PC-3 (cell line): ENCODE measurements at places on chromosomes 2 and 18. TPM values are rescaled to one million over a fixed set of nuclear protein-coding genes. Genes with fewer than 3 reads are reported as not detected.

DNA sequence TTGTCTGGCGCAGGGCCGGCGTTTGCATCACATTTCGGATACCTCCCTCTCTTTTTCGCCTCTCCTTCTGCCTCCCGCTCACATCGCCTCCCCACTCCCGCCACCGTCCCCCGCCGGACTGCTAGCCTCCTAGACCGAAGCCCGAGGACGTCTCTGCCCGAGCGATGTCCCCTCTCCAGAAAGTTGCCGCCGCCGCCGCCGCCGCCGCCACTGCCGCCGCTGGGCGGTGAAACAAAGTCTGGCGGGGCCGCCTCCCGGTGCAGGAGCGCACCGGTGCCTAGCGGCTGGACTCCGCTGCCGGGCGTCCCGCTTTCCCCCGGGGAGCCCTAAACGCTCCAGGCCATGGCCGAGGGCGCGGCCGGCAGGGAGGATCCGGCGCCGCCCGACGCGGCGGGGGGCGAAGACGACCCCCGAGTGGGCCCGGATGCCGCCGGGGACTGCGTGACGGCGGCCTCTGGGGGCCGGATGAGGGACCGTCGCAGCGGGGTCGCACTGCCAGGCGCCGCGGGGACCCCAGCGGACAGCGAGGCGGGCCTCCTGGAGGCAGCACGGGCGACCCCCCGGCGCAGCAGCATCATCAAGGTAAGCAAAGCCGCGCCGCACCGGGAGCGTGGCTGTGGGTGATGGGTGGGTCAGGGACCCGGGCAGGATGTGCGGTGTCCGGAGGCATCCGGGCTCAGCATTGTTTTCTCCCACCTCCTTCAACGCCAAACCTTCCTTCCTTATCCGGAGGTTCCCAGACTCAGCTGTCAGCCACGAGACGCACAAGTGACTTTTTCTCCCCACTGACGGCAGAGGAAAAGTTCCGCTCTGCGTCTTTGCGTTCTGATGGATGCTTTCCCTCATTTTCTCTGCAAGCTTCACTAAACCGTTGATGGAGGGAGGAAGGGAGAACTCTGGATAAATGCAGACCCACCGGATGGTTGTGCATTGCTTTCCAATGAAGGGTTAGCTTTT lies 643 bp downstream of the PLCL1 start:
- H3K36me3 ChIP-seq = no peaks in the 10 kb centered on the region
- no peak for DNase-seq
- peaks cover 9% of the 10 kb centered on the region; the same call in 1 of the 2 replicates for H3K4me1 ChIP-seq
- peaks cover 71% of the 10 kb centered on the region for H3K27me3 ChIP-seq
- no peak overlapping the region for H3K27ac ChIP-seq
- peak overlapping the region; percentile 70 for H3K4me3 ChIP-seq

GRCh38 chr2:173866874-173867618 lies 98.1 kb downstream of the SP3 start:
- no peaks in the 10 kb centered on the region for H3K27me3 ChIP-seq
- H3K36me3 ChIP-seq = no peaks in the 10 kb centered on the region
- no peak for DNase-seq
- no peak overlapping the region for H3K4me3 ChIP-seq

DNA sequence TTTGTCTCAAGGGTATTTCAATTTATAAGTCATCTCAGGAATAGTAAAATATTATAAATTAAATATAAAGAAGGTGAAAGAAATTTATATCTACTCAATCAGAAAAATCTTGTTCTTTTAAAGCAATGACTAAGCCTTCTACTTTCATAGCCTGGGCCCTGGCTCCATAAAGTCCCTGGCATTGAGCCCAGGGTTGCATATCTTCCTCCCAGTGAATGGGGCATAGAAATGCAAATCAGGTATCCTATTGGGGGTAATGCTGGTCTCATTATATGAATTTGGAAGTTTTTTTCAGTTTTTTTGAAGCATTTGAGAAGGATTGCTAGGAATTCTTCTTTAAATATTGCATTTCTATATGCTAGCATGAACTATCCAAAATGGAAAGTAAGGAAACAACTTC lies 73.9 kb upstream of the MC2R start:
- H3K27me3 ChIP-seq = peaks cover 6% of the 10 kb centered on the region; the same call in 1 of the 2 replicates
- H3K27ac ChIP-seq = no peak overlapping the region
- no peaks in the 10 kb centered on the region for H3K36me3 ChIP-seq
- H3K4me1 ChIP-seq = no peaks in the 10 kb centered on the region
- no peak for DNase-seq

DNA sequence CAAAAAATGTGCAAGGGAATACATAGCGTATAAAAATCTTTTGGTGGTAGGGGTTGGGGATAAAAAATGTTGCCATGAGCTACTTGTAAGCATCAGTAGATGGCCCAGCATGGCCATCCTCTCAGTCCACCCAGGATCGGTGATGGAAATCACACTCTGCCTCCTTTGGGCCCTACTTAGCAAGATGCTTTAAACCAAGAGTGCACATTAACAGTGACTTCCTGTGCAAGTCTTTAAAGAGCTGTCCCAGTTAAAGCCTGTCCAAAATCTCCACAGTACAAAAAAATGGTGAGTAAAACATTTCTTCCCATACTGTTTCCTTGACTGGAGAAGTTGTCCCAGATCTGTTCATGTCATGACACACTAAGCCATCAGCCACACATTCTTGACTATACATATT lies 18.0 kb downstream of the ANKRD44 start:
- peaks cover 16% of the 10 kb centered on the region for H3K4me1 ChIP-seq
- DNase-seq = no peak
- no peak overlapping the region for H3K4me3 ChIP-seq
- H3K27me3 ChIP-seq = no peaks in the 10 kb centered on the region

DNA sequence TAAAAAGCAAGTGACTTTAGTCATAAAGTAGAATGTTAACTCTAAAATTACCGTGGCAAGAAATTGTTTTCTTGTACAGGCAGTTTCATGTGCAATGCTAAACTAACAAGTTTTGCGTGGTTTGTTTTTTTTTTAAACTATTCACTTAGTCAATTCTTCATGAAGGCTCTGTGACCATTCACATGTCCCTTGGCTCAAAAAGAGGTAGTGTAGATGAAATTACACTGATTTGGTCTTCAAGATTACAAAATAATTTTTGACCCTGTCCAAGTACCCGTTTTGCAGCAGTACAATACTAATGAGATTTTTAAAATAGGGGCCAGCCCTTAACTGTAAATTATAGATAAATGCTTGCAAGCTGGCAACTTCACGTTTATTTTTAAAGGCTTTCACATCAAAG lies 1.3 kb downstream of the TMEM131 start:
- peaks cover 43% of the 10 kb centered on the region for H3K4me1 ChIP-seq
- H3K27me3 ChIP-seq = no peaks in the 10 kb centered on the region
- DNase-seq = no peak
- peak overlapping the region; percentile 75; the same call in 1 of the 2 replicates for H3K27ac ChIP-seq
- H3K4me3 ChIP-seq = peak overlapping the region; percentile 98

DNA sequence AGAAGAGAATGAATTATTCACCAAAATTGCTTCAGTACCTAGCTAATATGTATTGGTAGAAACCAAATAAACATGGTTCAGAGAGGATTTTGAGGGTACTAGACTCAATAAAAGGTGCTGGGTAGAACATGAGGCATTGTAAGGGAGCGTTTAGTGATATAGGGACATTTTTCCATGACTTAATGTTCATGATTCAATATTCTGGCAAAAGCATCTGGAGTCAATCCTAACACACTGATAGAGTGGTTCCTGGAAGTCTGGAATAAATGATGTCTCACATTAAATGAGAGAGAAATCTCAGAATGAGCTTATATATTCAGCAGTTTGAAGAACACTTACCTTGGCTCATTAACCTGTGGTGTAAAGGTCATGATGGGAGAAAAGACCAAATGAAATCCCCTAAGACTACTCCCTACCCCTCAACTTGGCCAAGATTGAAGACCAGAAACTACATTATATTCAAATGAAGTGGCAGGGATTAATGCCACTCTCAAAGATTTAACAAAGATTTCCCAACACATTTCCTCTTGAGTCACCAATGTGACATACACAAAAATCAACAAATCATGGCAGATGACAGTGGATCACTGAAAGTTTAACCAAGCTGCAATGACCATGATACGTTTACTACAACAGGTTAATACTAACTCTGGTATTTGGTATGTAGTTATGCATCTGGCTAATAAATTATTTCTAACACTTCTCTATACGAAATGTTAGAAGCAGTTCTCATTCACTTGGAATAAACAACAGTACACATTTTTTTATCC lies 309.5 kb downstream of the SATB2 start:
- H3K4me3 ChIP-seq = no peak overlapping the region
- no peaks in the 10 kb centered on the region for H3K36me3 ChIP-seq
- DNase-seq = peak; percentile 12
- H3K27me3 ChIP-seq = no peaks in the 10 kb centered on the region
- no peak overlapping the region for H3K27ac ChIP-seq
- no peaks in the 10 kb centered on the region for H3K4me1 ChIP-seq

DNA sequence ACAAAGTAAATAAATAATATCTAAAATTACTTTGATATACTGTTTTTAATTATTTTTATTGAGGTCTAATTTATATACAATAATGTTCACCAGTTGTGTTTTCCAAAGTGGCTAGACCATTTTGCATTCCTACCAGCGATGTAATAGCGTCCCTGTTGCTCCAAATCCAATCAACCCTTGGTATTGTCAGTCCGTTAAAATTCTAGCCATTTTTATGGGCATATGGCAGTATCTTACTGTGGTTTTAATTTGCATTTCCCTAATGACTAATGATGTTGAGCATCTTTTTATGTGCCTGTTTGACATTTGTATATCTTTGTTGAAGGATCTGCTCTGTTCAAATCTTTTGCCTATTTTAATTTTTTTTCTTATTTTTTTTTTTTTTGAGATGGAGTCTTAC lies 185.0 kb downstream of the PRPF40A start:
- H3K27ac ChIP-seq = no peak overlapping the region
- H3K36me3 ChIP-seq = no peaks in the 10 kb centered on the region
- DNase-seq = no peak
- H3K4me3 ChIP-seq = no peak overlapping the region
- peaks cover 11% of the 10 kb centered on the region for H3K4me1 ChIP-seq

GRCh38 chr2:231199219-231199618 lies 788 bp downstream of the ARMC9 start:
- H3K27ac ChIP-seq = peak overlapping the region; percentile 12
- peaks cover 27% of the 10 kb centered on the region for H3K4me1 ChIP-seq
- peak; percentile 49 for DNase-seq

- H3K27me3 ChIP-seq = no peaks in the 10 kb centered on the region; the same call in 1 of the 2 replicates
- no peak overlapping the region for H3K27ac ChIP-seq
- H3K4me1 ChIP-seq = no peaks in the 10 kb centered on the region
- no peak overlapping the region for H3K4me3 ChIP-seq
- no peaks in the 10 kb centered on the region for H3K36me3 ChIP-seq
- DNase-seq = no peak
Observed at GRCh38 chr2:218871345-218872302, 9.0 kb upstream of the WNT10A start.

DNA sequence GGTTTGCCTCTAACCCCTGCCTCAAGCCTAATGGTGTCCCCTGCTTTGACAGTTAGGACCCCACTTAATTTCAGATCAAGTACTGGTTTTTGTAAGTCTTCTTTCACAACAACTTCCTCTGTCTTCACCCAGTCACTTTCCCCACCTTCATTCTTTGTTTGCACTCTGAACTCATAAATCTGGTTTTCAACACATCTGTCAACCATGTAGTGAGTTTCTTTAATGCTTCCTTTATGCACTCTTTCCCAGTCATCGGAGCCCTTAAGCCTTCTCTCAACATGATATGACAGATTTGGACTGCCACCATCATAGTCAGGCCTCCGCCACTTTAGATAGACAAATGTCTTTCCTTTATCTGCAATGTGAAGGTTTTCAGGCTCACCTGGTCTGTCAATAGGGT lies 109.1 kb downstream of the PLEKHA3 start:
- H3K4me3 ChIP-seq = no peak overlapping the region
- H3K36me3 ChIP-seq = no peaks in the 10 kb centered on the region

DNA sequence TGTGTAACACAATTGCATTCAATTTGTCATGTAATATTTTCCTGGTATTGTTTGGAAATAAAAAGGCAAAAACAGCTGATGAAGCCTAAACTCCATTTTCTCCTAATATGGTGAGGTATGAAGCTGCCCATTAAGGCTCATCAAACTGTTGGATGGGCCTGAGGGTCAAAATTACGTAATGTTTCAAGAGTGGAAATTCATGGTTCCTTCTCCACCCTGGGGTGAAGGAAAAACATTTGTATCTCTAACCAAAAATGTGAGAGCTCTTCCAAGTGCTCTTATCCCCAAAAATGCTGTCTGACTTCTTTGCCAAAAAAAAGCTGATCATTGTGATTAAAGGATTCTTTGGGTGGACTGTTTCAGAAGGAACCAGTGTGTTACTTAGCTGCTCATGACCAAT lies 91.8 kb downstream of the ARHGAP28 start:
- no peak overlapping the region for H3K27ac ChIP-seq
- no peak for DNase-seq
- H3K27me3 ChIP-seq = no peaks in the 10 kb centered on the region
- no peak overlapping the region for H3K4me3 ChIP-seq
- H3K4me1 ChIP-seq = no peaks in the 10 kb centered on the region
- H3K36me3 ChIP-seq = no peaks in the 10 kb centered on the region

- H3K4me3 ChIP-seq = peak overlapping the region; percentile 60
- DNase-seq = peak; percentile 21
- H3K27ac ChIP-seq = no peak overlapping the region
- H3K4me1 ChIP-seq = no peaks in the 10 kb centered on the region
- no peaks in the 10 kb centered on the region for H3K36me3 ChIP-seq
Observed at GRCh38 chr18:34153711-34154110, 71.0 kb downstream of the NOL4 start.

GRCh38 chr2:17593841-17594491 lies 53.5 kb downstream of the VSNL1 start:
- no peak overlapping the region for H3K27ac ChIP-seq
- H3K36me3 ChIP-seq = no peaks in the 10 kb centered on the region
- H3K27me3 ChIP-seq = no peaks in the 10 kb centered on the region
- peak; percentile 52 for DNase-seq

DNA sequence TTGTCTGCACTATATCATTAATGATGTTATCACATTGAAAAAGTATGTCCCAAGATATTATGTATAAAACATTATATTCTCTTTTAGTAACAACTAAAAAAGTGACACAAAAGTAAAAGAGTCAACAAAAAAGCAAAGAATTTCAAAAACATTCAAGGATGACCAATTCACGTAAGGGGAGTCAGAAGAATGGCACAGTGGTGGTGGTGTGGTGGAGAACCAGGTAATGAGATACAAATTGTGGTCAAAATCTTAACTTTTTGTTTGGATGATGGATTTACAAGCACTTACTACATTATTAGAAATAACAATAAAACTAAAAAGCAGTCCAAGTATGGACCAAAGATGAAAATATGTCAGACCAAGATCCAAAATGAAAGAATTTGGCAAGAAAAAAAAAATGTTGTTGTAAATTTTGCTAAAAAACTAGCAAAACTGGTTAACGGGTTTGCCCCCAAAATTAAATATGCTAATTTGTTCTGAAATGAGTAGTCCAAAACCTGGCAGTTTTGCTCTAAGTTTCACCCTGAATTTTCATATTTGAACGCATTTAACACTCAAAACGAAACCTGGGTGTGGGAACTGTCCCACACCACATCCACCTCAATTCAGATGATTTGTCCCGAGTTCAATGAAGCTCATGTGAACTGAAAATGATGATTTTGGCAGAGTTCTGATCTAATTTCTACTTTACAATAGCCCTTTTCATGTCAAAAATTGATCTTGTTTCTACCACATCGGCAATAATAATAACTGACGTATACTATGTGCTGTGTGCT lies 135.8 kb downstream of the IKZF2 start:
- no peaks in the 10 kb centered on the region for H3K27me3 ChIP-seq
- no peak overlapping the region for H3K4me3 ChIP-seq
- H3K27ac ChIP-seq = no peak overlapping the region
- DNase-seq = no peak

ZNF804A gene
- 1.6 and 1.9 TPM in 2 replicates for total RNA-seq

CCDC102B gene
- 2.2 and 2.4 TPM in 2 replicates for total RNA-seq

CRYBA2 gene
- total RNA-seq = 6.4 and 13.5 TPM in 2 replicates

DTNB gene
- total RNA-seq = 23.1 and 23.6 TPM in 2 replicates

MEP1B gene
- not detected in 2 replicates for total RNA-seq

TMEM169 gene
- total RNA-seq = not detected in 2 replicates
